ENCODE measurements at places on chromosomes 3 and 15.

DNA sequence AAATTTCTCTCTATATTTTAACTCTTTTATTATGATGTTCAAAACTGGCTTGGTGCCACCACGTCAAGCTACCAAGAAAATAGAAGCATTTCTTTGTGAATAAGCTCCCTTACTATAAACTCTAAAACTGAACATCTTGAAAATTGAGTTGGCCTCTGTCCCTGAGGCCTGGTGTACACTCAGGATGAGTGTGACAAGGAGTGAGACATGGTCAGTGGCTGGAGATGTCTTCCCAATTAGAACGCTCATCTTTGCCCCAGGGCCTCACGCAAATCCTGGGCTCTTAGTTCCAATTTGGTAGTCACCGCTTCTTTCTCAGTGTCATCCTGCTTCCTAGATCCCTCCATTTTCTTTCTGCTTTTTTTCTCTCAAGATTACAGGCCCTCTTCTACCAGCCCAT is 26.2 kb downstream of the SLC2A2 start:
- no peak for DNase-seq

DNA sequence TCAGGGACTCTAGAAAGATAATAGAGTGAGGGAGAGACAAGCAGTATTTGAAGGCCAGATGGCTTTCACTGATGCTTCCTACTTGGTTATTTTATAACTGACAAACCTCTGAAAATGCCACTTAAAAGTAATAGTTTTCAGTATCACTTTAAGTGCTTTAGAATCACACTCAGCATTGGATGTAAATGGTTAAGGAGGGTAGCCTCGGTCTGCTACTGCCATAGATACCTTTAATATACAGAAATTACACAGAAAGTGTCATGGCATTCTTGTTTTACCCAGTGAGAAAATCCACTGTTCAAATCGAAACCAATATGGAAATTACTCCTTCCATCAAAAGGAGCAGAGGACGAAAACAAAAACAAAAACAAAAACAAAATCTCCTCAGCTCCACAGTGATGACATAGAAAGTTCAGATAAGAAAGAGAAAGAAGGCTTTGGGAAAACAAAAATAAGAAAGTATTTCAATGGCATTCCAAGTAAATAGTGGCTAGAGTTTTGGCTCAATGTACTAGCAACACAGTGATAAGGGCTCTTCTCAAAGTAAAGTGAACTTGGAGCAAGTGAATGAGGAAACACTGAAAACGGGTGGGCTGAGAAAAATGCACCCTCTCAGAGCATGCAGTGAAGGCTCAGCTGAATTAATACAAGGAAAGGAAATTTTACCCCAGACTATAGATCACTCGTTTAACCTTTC is 43.2 kb upstream of the CD47 start:
- no peak for DNase-seq

- no peak for DNase-seq
These were observed 150.2 kb downstream of the GSK3B start for GRCh38 chr3:119944091-119944490.

DNA sequence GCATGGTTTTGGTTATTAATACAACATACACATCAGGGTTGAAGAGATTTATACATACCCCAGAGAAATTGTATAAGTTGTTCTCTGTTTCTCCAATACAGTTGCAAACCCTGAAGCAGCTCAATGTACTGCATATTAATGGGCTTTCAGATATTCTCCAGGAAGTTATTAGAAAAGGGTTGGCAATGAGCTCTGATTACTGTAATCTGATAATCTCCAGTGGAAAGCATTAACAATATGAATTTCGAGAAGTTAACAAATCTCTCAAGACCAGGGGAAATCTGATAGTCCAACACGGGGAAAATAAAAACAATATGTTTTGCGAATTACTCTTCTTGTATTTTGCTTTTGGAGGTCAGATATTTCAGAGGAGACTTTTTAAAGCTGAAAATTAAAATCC is 950.1 kb downstream of the TBL1XR1 start:
- no peak for DNase-seq

DNA sequence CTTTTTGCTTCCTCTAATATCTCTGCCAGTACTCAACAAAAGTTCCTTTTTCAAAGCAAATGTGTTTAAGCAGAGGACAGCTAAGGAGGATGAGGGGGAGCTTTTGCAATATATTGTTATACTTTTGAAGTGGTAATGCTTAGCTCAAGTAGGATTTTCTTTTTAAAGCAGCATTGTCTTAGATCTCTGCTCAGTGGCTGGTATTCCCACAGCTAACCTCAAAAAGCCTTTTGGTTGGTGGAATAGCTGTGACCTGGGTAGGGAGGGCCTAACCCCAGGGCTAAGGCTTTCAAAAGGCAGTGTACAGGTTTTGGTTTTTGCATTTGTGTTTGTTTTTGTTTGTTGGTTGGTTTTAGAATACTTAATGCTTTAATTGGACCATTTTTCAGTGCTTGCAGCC is 76.1 kb downstream of the UBP1 start:
- no peak for DNase-seq

- DNase-seq: no peak
These were observed 337.2 kb upstream of the RARB start for GRCh38 chr3:25090698-25091453.

GRCh38 chr3:134076851-134077250 is 47.1 kb upstream of the SLCO2A1 start:
- DNase-seq: no peak

GRCh38 chr3:189108067-189108466 is 63.7 kb upstream of the TPRG1 start:
- no peak for DNase-seq

GRCh38 chr3:66585520-66586095 is 84.8 kb upstream of the LRIG1 start:
- DNase-seq: no peak

GRCh38 chr3:186073641-186074040 is 35.2 kb downstream of the ETV5 start:
- no peak for DNase-seq

DNA sequence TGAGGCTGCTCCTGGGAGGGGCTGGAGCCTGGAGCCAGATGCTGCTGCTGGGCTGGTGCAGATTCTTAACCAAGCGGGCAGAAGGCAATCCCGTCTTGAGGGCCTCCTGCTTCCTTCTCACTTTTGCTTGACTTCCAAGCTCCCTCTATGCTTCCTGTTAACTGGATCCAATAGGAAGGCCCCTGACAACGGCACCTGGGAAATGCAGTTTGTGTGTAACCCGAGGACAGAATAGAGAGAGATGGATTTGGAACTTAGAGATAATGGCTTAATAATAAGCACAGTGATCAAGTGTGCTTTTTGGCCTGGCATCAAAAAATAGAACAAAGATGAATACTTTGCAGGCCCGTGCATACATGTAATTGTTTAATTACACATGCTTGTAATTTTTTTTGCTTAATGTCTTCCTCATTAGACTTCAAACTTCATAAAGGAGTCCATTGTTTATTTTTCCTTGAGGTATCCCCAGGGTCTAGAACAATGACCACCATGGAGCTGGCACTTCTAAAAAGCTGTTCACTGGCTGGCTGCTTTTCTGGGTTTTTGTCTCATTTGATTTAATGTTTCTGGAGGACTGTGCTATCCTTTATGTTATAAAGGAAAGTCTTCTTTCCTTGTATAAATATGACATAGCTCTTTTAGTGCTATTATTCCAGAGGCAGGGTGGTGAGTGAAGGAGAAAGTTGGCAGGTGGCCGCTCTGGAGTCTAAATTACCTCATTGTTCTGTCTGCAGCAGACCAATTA is 63.3 kb upstream of the MITF start:
- no peak for DNase-seq

DNA sequence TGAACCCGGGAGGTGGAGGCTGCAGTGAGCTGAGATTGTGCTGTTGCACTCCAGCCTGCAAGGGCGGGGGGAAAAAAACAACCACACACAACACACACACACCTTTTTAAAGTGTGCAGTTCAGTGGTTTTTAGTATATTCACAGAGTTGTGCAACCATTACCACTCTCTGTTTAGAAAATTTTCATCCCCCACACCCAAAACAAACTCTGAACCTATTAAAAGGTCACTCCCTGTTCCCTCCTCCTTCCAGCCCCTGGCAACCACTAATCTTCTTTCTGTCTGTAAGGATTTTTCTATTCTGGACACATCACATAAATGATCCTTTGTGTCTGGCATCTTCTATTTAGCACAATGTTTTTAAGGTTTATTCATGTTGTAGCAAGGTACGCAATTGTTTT is 159.1 kb downstream of the ATG7 start:
- DNase-seq: no peak

DNA sequence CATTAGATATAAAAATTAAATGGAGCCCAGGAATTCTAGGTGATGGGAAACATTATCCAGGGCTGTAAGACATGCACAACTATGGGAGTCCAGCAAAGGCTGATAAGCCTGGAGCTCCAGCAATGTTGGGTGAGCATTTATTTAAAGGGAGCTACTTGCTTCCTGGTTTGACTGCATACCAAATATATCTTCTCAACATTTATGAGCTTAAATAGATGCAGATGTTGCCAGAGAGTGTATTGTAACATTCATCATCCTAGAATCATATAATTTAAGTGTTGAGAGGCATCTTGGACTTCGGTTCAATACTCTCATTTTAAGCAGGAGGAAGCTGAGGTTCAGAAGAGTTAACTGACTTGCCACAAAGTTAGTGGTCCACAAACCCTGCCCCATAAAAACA is 12.2 kb upstream of the POLR2M start:
- DNase-seq: no peak

DNA sequence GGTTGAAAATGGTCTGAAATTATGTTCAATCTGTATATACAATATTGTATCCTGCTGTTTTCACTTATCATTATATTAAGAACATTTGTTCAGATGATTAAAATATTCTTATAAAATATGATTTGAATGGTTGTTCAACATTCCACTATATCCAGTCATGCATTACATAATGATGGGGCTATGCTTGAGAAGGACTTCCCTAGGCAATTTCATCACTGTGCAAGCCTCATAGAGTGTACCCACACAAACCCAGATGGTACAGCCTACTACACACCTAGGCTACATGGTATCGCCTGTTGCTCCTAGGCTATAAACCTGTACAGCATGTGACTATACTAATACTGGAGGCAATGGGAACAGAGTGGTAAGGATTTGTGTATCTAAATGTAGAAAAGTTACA is 30.5 kb downstream of the SLC7A14 start:
- DNase-seq: no peak

- no peak for DNase-seq
These were observed 1.7 kb upstream of the SLC9A9 start for GRCh38 chr3:143849854-143850549.

DNA sequence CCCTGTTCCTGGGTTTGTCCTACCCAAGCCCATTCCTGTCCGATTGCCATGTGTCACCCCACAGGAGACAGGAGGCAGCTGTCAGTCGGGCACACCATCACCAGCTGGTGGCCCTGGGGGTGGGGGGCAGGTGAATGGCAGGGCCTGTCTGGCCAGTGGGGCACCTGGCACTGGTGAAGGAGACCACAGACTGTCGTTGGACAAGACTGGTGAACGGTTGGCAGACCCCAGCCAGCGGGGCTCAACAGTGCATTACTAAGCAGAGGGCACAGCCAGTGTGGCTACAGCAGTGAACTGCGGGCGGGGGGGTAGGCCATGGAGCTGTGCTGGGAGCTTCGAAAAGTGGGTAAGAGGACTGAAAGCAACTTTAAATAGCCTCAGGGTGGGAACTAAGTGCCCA is 2.1 kb downstream of the SEMA7A start:
- DNase-seq: no peak

All from activated naive CD4-positive, alpha-beta T cell treated with anti-CD3 and anti-CD28 coated beads, Interleukin-2, amount 50 U/mL, for 72 hours (primary cell).